ENCODE measurements at places on chromosomes 1 and 21.

DNA sequence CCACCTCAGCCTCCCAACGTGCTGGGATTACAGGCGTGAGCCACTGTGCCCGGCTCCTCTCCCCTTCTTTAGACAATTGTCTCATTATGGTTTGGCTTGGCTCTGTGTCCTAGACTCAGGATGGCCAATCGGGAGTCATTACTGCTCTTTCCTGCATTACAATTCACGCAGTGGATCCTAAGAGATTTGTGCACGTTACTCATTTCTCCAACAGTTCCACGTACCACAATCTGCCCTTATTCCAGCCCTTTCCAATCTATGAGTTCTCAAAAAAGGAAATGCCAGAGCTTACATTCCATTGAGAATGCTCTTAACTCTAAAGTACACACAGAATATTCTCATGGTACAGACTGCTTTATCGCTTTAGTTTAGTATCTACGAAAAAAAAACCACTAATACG is 357.0 kb downstream of the GPATCH2 start:
- no peaks in the 10 kb centered on the region for H3K4me1 ChIP-seq
- H3K27me3 ChIP-seq, result no peaks in the 10 kb centered on the region
- H3K27ac ChIP-seq, result no peak overlapping the region
- no peak overlapping the region for H3K4me3 ChIP-seq
- DNase-seq, result no peak

DNA sequence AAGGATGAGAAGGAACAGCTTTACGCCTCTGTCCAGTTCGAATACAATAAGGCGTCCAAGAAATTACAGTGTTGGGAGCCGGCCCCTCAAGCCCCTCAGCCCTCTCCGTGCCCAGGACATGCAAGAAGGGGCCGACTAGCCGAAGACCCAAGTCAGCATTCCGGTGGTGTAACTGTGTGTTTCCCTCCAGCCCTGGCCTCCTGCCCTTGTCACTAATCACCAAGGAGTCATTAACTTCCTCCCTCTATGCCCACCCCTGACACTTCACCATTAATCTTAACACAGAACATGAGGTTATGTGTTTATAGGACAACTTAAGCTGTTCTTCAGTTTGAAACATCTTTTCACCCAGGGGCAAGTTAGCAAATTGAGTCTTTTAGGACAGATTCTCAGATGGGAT is 16.4 kb upstream of the C4BPB start:
- H3K27me3 ChIP-seq, result no peaks in the 10 kb centered on the region
- DNase-seq, result no peak
- peaks cover 3% of the 10 kb centered on the region for H3K4me1 ChIP-seq
- H3K36me3 ChIP-seq, result peaks cover 33% of the 10 kb centered on the region
- H3K27ac ChIP-seq, result no peak overlapping the region

DNA sequence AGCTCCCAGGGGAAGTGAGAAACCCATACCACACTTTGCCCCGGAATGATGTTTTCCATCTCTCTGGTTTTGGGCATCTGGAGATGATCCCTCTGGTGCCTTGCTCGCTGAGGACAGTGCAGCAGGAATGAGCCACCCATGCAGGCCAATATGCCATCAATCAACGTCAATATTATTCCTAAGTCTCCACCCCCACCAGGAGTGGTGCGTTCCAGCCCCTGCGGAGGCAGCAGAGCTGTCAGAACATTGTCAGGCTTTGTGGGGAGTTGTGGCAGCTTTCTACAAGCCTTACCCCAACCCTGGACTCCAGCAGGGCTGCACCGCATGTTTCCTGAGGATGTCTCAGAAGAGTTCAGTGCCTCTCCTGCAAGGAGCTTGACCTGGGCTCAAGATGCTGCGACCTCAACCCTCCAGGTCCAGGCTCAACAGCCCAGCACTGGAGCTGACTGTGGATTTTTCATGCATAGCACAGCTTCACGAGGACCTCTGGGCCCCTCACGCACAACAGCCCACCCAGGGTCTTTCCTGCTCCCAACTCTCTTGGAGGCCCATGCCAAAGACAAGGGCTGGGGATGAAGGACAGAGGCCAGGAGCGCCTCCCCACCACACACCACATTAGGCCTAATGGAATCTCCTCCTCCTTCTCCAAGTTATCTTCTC is 67.5 kb downstream of the PSMG1 start:
- no peak overlapping the region for H3K27ac ChIP-seq
- H3K27me3 ChIP-seq, result no peaks in the 10 kb centered on the region
- no peaks in the 10 kb centered on the region for H3K4me1 ChIP-seq
- DNase-seq, result no peak
- no peak overlapping the region for H3K4me3 ChIP-seq
- no peaks in the 10 kb centered on the region for H3K36me3 ChIP-seq

DNA sequence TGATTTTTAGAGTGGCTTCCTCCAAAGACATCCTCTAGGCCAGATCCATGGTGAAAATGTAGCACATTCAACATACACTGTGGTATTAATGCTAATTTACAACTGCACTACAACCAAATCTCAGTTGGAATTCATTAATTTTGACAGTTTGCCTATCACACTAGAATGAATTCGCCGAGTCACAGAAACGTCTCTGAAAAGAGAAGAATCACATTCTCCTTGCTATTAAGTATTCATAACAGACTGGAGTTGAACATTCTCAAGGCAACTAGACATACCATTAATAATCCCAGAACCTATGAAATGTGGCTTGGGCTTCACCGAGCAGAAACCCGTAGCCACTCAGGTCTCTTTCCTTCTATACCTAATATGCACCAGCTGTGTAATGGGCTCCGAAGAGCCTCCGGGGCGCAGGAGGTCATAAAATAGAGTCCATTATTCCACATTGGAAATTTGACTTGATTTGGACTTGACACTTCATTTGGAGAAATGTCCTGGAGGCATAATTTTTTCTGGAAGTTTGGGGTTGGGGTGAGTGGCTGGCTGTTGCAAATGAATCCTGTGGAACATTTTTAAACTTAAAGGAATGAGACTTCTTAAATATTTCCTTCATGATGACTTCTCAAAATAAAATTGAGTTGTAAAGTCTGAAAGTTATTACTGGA is 117.1 kb downstream of the DSCAM start:
- no peaks in the 10 kb centered on the region for H3K4me1 ChIP-seq
- no peaks in the 10 kb centered on the region for H3K27me3 ChIP-seq
- no peak for DNase-seq
- H3K27ac ChIP-seq, result no peak overlapping the region
- no peak overlapping the region for H3K4me3 ChIP-seq

GRCh38 chr21:39156024-39156423 is 27.2 kb downstream of the PSMG1 start:
- H3K4me3 ChIP-seq, result no peak overlapping the region
- H3K36me3 ChIP-seq, result no peaks in the 10 kb centered on the region
- no peak overlapping the region for H3K27ac ChIP-seq
- DNase-seq, result no peak
- H3K27me3 ChIP-seq, result no peaks in the 10 kb centered on the region

GRCh38 chr1:17520041-17520440 is 19.5 kb upstream of the ARHGEF10L start:
- no peaks in the 10 kb centered on the region for H3K36me3 ChIP-seq
- H3K4me3 ChIP-seq, result no peak overlapping the region
- H3K4me1 ChIP-seq, result peaks cover 17% of the 10 kb centered on the region
- no peaks in the 10 kb centered on the region for H3K27me3 ChIP-seq
